Cardiac fibroblast (primary cell): ENCODE measurements at places on chromosomes 5 and 9.

GRCh38 chr5:67476531-67476930, 279.9 kb upstream of the CD180 start:
- DNase-seq = no peak

GRCh38 chr5:135551593-135552447, 16.1 kb upstream of the NEUROG1 start:
- peak; percentile 83 for DNase-seq

- peak; percentile 91 for DNase-seq
Observed at GRCh38 chr5:168931638-168932345, 352.6 kb upstream of the PANK3 start.

DNA sequence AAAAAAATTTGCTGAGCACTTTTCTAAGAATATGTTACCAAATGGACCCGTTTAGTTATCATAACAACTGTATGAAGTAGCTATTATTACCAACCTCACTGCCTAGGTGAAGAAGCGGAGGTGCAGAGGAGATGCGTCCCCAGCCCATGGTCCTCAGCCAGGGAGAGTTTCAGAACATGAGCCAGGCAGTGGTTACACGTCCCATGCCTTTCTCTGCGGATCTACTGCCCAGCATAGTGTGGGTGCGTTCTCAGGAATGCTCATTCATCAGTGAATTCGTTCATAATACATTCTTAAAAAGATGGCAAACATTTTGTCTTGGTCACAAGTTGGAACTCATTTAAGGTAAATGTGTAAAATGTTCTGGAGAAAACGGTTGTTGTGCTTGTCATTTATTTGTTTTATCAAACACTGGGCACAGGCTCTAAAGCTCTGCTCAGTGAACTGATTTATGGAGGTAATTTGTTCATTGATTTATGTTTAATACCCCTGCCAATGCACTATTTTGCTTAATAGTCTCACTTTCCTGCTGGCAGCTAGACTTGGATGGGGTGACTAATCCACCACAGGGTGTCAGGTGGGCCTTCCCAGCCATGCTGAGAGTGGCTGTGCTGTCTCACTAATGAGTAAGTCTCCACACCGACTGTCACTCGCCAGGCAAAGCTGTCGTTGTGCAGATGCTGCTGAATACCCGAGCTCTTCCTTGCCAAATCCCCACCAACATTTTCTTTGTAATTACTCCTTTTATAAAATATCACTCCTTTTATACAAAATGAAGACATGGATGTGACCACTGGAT, 248.8 kb downstream of the TENT4A start:
- no peak for DNase-seq
